ENCODE measurements at places on chromosomes 7 and 10. TPM values are rescaled to one million over a fixed set of nuclear protein-coding genes. Genes with fewer than 3 reads are reported as not detected.

DNA sequence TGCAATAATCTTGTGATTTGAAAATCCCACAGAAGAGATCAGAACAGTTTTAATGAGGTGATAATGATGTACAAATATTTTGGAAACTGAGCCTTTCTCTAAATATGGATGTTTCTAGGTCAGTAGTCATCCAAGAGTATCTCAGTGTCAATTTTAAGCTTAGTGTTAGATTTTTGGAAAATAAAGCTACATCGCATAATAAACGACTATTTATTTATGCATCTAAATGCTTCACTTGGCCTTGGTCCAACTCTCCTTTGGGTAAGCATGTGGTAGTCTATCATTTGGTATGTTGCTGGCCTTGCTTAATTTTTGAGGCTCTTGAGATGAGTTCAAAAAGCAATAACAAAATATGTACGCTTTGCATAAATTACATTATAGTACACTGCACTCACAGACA is 5.4 kb upstream of the PPP1R9A start:
- no peak for DNase-seq

GRCh38 chr10:100653238-100653956 is 92.0 kb upstream of the PAX2 start:
- DNase-seq, result no peak

- no peak for DNase-seq
Observed at GRCh38 chr7:76997381-76998284, 34.5 kb downstream of the SPDYE17 start.

- DNase-seq, result peak; percentile 77
Observed at GRCh38 chr7:101814991-101815825, 2.2 kb upstream of the CUX1 start.

DNA sequence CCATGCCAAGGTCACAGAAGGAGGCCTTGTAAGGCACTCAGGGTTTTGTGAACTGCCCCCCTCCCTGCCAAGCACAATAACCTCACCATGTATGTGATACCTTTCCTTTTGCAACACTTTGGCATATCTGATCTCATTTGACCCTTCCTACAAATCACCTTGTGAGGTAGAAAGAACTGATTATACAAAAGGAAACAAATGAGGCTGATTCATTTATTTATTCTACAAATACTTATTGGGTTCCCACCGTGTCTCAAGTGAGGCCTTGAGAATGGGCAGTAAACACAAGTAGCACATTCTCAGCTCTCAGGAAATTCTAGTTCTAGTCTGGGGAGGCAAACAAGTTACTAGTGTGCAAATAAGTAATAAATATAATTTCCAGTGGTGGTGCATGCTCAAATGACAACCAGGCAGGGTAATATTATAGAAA is 19.6 kb downstream of the PLCE1 start:
- no peak for DNase-seq

DNA sequence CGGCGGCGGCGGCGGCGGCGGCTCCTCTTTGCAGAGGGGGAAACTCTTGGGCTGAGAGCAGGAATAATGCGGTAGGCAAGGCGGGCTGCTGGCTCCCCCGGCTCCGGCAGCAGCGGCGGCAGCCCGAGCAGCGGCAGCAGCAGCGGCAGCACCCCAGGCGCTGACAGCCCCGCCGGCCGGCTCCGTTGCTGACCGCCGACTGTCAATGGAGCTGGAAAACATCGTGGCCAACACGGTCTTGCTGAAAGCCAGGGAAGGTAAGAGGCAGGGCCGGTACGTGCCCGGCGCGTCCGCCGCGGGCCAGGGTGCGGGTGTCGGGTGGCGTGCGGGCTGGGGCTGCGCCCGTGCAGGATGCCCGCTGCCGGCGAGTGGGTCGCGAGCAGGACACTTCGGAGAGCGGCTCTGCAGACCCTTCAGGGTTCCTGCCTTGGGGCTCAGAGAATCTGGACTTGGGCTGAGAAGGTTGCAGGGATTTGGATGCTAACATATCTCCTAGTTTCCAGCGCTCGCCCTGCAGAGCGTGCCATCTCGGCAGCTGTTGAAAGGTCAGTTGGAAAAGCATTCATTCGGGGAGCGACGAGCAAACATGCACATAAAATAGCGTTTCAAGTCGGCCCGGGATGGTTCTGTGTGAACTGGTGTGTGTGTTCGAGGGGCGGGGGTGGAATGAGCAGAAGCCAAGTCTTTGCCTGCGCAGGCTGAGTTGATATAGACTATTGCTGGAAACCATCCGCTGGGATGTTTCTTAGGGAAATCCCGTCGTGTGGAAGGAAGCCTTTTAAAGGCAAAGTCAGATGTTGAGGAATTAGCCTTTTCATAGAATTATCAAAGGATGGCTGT is 562 bp downstream of the GRK5 start:
- peak; percentile 69 for DNase-seq

GRCh38 chr10:126458466-126458865 is 70.2 kb upstream of the ADAM12 start:
- no peak for DNase-seq

DNA sequence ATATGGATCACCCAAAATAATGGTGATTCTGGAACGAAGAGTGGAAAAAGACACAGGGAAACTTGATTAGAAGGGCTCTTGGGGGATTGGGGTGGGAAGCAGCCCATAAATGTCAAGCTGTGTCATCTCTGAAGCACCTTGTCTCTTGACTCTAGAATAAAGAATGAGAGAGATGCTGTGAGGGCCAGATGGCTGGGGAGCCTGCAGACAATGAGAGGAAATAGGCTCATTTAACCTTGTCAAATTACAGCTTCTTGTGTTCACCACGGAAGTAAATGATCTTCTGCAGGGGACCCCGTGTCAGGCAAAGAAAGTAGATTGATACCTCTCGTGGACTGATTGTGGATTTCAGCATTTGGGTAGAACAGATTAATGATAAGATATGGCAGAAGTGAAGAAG is 159.3 kb downstream of the ST7 start:
- no peak for DNase-seq

DNA sequence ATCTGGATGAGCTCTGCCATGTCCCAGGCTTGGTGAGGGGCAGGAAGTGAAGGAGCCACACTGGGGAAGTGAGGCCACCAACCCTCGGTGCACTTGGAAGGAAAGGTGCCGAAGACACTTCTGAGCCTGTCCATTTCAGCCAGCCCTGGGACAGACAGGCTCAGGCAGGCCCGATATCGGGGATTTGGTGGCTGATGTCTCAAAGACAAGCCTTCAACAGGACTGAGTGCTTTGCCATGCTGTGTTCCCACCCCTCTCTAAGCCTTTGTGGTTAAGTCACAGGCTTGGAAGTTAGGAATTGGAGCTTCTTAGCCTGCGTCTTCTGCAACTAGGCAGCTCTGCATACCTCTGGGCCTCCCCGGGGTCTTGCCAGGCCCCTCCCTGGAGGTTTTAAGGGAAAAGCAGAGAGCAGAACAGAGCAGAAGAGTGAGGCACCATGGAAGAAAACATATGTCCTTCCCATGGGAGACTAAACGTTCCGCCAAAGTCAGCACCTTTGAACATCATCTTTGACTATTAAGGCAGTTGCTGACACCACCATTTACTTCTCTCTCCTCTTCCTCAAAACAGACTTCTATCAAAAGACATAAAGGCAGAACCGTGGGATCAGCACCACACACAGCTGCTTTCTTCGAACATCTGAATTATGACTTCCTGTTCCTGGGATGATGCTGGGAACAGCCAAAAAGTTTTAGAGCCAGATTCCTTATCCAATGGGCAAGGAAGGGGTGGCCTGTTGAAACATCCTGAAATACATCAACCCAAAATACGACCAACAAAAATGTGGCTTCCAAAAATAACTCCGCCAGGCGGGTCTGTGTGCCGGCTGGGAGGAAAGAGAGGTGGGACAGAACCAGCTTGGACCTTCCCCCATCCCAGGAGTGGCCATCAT is 71.8 kb downstream of the AFAP1L2 start:
- no peak for DNase-seq

- DNase-seq, result no peak
Observed at GRCh38 chr7:28700790-28701203, 257.3 kb downstream of the TRIL start.

- DNase-seq, result peak; percentile 52
Observed at GRCh38 chr10:34075254-34075926, 739.7 kb downstream of the PARD3 start.

DNA sequence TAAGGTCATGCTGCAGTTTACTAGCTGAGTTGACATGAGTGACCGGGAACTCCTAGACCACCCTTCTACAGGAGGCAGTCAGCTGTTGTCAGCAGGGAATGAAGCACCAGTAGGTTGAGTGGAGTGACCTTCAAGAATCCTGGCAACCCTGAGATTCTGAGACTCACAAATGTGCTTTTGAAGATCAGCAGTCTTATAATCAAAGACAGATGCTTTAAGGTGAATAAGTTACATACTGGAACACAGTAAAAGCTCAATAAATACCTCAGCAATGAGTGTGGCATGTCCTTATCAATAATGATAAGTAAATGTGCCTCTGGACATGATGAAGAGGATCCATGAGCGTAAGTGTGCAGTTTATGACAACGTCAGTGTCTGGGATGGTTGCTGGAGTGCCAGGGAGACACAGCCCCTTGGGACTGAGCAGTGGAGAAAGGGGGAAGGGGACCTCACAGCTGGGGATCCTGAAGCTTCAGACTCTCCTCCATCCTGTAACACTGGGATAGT is 11.9 kb upstream of the OR6V1 start:
- no peak for DNase-seq

DNA sequence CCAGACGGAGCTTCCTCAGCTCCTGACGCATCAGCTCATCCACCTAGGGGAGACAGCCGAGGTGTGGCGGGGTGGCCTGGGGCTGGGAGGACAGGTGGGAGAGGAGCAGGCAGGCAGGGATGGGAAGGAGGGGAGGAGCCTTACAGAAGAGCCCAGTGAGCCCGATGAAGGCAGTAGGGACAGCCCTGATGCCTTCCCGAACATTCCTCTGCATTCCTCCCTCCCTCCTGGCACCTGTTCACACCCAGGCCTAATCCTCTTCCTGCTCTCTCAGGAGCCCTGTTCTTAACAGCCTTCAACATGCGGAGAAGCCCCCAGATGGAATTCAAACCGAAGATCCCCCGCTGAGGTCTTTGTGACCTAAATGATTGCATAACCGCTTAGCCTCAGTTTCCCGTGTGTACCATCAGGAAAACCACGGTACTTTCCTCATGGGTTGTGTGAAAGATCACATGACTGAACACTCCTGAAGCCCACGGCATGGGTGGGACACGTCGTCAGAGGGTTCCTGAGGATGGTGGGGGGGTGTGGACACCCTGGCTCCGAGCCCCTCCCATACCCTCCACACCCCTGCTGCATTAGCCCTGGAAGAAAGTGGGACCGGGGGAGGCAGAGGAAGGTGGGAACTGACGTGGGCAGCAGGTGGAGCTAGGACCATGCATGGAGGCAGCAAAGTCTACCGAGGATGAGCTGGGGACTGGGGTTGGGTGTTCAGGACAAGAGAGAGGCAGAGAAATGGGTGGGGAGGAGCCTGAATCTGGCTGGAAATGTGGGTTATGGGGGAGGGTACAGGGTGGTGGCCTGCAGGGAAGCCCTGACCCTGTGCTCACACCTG is 8.8 kb upstream of the ASB10 start:
- no peak for DNase-seq

ZNF117 gene
- 10.7 TPM for total RNA-seq

VDAC2 gene
- 125 TPM for total RNA-seq

EPHB6 gene
- 41.1 TPM for total RNA-seq

PSAP gene
- 877 TPM for total RNA-seq

NPSR1 gene
- total RNA-seq, result not detected

SLC39A12 gene
- total RNA-seq, result not detected

All from ovary (tissue), 10 donors.